SJCRH30 (cell line): ENCODE measurements at places on chromosomes 5 and 9. TPM values are rescaled to one million over a fixed set of nuclear protein-coding genes. Genes with fewer than 3 reads are reported as not detected.
A peak's percentile ranks its signal among the peaks of the same experiment; 100 is the strongest.

- no peak overlapping the region for H3K27ac ChIP-seq
- no peak overlapping the region for H3K4me3 ChIP-seq
- no peak for DNase-seq
- no peaks in the 10 kb centered on the region for H3K36me3 ChIP-seq
- no peaks in the 10 kb centered on the region for H3K4me1 ChIP-seq
These were observed 1903.5 kb downstream of the EFNA5 start for GRCh38 chr5:105767267-105767666.

The ORM2 gene
- not detected in 2 replicates for total RNA-seq

GRCh38 chr5:172770374-172770674, 671 bp downstream of the DUSP1 start:
- H3K27ac ChIP-seq, result peak overlapping the region; percentile 96; the same call in 1 of the 2 replicates
- peak; percentile 39 for DNase-seq
- peaks cover 25% of the 10 kb centered on the region for H3K4me1 ChIP-seq
- H3K4me3 ChIP-seq, result peak overlapping the region; percentile 98
- peaks cover 20% of the 10 kb centered on the region for H3K36me3 ChIP-seq

DNA sequence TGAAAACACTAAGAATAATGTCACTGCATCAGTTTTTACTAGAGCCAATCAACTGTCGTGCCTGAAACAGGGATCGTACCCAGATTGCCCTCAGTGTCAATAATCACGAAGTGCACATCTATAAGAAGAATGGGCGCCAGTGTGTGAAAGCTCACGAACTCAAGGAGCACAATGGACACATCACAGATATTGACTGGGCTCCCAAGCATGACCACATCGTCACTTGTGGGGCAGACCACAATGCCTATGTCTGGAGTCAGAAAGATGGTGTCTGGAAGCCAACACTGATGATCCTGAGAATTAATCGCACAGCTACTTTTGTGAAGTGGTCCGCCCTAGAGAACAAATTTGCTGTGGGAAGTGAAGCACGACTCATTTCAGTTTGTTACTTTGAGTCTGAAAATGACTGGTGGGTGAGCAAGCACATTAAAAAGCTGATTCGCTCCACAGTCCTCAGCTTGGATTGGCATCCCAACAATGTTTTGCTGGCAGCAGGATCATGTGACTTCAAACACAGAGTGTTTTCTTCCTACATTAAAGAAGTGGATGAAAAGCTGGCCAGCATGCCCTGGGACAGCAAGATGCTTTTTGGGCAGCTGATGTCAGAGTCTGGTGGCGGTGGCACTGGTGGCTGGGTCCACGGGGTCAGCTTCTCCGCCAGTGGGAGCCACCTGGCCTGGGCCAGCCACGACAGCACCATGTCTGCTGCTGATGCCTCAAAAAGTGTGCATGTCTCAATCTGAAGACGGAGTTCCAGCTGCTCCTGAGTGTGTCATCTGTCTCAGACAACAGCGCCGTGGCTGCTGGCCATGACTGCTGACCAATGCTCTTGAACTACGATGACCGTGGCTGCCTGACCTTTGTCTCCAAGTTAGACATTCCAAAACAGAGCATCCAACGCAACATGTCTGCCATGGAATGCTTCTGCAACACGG, 32.2 kb downstream of the NSA2 start:
- H3K4me1 ChIP-seq, result no peaks in the 10 kb centered on the region
- no peak overlapping the region for H3K27ac ChIP-seq
- peaks cover 2% of the 10 kb centered on the region; the same call in 1 of the 2 replicates for H3K36me3 ChIP-seq
- no peak overlapping the region for H3K4me3 ChIP-seq
- DNase-seq, result no peak

The ZNF618 gene
- 16.1 and 19.3 TPM in 2 replicates for total RNA-seq

The INIP gene
- 36.4 and 43.8 TPM in 2 replicates for total RNA-seq

- no peaks in the 10 kb centered on the region for H3K4me1 ChIP-seq
- DNase-seq, result no peak
- H3K36me3 ChIP-seq, result no peaks in the 10 kb centered on the region
- no peak overlapping the region for H3K4me3 ChIP-seq
These were observed 51.4 kb downstream of the MRPL36 start for GRCh38 chr5:1748271-1748670.

DNA sequence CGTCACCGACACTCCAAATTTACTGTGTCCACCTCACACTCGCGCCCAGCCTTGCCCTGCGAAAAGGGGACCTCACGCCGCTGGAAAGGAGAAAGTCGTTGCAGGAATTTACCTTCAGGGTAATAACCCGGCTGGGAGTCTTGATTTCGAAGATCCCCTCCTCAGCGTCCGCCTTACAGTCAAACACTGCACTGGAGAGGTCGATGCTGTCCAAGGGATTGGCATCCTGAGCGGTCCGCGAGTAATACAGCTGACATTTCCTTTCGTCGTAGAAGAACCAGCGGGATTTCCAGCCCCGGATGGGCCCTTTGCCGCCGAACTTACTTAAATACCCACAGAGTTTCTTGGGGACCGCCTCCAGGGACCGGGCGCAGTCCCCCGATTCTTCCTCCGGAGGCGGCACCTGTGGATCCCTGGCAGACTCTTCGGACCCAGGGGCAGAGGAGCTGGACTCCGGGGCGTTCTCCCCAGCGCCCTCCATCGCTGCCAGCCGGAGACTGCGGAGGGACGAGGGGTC, 330 bp downstream of the TBC1D2 start:
- peaks cover 7% of the 10 kb centered on the region; the same call in 1 of the 2 replicates for H3K4me1 ChIP-seq
- peak overlapping the region; percentile 64 for H3K4me3 ChIP-seq
- H3K27ac ChIP-seq, result peak overlapping the region; percentile 84; the same call in 1 of the 2 replicates
- H3K27me3 ChIP-seq, result no peaks in the 10 kb centered on the region
- no peaks in the 10 kb centered on the region for H3K36me3 ChIP-seq
